Stimulated activated CD4-positive, alpha-beta T cell treated with anti-CD3 and anti-CD28 coated beads, Interleukin-12 subunit alpha, Interleukin-12 subunit beta, amount 100 ng/mL, for 24 hours (primary cell): ENCODE measurements at places on chromosomes 5 and 9.

- no peak for DNase-seq
Observed at GRCh38 chr5:54696931-54697330, 179.4 kb downstream of the SNX18 start.

GRCh38 chr9:99516657-99517049, 294.6 kb downstream of the SEC61B start:
- no peak for DNase-seq

GRCh38 chr9:86818636-86819035, 128.7 kb downstream of the GAS1 start:
- DNase-seq: no peak

GRCh38 chr5:78562001-78562400, 86.6 kb downstream of the LHFPL2 start:
- DNase-seq: no peak

- no peak for DNase-seq
Observed at GRCh38 chr9:125479846-125480615, 218.4 kb downstream of the GAPVD1 start.

GRCh38 chr9:76789840-76790239, 25.6 kb downstream of the PCA3 start:
- DNase-seq: no peak

DNA sequence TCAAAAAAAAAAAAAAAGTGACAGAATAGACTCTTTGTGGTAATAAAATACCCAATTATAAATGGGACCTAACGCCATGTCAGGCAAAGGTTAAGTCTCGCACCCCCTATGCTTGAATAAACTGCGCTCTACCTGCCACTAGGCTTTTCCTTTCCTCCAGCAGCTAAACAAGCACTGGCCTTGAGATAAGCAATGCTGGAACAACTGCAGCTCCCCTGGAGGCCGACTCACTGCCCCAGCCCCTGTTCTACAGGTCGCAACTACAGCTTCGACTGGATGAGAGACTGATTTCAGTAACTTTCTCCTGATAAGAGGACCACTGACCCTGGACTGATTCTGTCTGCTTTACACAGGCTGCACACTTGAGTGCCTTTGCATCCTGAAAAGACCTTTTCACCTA, 210.2 kb downstream of the HSPA4 start:
- DNase-seq: no peak

DNA sequence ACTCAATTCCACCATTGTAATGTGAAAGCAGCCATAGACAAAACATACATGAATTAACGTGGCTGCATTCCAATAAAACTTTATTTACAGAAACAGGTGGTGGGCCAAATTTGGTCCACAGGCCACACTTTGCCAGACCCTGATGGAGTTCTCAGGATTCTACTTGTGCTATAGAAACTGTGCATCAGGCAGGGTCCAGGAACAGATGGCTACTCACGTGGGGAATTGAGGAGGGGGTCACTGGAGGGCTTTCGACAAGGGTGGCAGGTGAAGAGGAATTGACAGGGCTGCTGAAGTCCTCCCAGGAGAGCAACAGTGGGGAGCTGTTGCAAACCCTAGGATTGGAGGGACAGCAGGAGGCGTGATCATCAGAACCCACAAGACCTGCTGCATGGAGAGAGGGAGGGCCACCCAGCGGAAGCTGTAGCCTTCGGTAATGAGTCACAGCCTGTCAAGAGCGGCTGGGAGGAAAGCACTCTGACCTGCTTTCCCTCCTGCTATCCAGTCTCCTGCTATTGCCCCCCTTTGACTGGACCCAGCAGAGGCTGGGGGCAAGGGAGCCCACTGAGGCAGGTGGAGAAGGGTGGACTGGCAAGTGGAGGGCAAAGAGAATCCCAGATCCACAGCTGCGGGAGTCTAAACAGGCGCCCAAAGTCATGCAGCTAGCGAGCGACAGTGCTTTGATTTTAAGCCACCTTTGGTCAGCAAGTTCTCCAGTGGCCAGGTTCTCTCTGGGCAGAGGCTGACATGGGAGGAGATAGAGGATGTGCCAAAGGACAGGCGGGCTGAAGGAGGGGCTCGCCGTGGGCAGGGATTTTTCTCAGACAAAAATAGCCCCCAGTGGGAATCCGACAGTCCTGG, 138.3 kb upstream of the SMIM23 start:
- no peak for DNase-seq

DNA sequence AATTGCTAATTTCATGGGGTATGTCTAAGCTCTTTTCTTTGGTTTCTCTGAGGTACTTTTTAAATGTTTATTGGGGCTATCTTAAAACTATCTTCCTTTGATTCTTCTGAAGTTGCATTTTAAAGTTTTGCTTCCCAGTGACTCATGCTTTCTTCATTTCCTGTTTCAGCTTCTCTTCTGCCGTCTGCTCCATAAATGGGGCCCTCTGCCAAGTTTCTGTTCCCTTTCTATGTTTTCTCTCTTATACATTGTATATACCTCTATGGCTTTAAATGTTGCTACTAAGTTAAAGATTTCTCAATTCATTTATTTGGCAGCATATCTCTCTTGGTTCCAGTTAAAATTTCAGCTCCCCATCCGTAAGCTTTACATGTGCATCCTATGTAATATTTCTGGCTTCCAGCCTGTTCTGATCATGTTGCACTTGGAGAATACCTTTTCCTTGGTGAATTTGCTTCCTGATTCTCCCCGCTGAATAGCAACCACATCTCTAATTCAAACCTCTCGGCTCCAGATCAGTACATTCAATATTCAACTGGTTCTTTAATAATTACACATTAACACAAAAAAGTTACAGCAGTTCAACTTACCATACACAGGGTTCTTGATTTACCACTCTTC, 125.3 kb downstream of the ST8SIA4 start:
- no peak for DNase-seq

DNA sequence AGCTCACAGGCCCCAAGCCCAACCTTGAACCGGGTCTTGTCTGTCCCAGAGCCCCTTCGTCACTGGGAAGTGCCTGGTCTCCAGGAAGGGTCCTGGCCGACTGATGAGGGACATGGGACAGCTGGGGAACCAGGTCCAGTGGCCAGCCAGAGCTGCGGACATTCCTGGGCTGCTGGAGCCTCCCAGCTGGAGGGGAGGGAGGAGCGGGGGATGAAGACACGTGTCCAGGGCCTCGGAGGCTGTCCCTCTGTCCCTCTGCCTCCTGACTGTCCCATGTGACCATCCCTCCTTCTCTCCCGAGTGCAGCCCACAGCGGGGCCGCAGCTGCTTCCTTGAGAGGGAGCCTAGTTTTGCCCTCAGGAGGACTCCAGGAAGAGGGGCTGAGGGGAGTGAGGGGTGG, 41.7 kb upstream of the UBAC1 start:
- DNase-seq: no peak

DNA sequence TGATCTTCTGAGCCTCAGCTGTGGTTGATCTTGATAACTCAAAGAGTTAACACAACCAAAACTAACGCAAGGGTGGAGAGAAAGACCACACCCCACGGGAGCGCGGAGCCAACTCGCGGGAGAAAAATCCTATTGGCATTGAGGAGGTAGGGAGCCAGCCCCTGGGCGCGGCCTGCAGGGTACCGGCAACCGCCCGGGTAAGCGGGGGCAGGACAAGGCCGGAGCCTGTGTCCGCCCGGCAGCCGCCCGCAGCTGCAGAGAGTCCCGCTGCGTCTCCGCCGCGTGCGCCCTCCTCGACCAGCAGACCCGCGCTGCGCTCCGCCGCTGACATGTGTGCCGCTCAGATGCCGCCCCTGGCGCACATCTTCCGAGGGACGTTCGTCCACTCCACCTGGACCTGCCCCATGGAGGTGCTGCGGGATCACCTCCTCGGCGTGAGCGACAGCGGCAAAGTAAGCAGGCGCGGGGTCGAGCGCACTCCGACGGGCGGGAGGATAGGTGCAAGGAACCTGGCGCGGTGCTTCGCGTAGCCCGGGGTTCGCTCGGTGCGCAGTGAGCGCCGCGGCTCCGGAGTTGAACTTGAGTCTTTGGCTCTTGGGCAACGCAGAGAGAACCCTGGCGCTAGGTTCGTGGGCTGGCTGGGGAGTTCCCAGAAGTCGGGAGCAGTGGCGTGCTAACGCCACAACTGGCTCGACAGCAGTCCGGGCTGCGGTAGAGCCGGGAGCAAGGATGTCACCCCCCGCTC, at the start of gene GDA:
TSS of gene GDA (plus strand) at position 210 of the 745 bp plus-strand sequence. CDS start at position 330, 120 bp downstream.
- DNase-seq: no peak

- no peak for DNase-seq
Observed at GRCh38 chr9:70677055-70677735, 262.7 kb upstream of the KLF9 start.

DNA sequence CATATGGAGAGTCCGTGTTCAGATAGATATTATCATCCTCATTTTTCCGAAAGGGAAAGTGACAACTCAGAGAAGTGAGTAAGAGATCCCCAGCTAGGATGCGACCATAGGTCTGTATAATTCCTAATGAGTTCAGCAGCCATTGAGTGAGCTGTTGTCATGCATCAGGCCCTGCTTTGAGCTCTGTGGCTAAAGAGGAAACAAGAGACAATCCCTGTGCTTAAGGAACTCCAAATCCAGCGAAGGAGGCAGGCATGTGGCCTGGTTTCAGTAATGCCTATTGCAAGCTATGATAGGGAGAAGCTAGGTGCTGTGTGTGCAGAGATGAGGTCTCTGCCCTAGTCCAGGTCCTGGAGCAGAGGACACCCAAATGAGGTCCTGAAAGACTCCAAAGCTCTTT, 192.8 kb downstream of the ACTL7B start:
- DNase-seq: no peak

- DNase-seq: no peak
Observed at GRCh38 chr5:135995976-135996375, 32.8 kb upstream of the TGFBI start.

DNA sequence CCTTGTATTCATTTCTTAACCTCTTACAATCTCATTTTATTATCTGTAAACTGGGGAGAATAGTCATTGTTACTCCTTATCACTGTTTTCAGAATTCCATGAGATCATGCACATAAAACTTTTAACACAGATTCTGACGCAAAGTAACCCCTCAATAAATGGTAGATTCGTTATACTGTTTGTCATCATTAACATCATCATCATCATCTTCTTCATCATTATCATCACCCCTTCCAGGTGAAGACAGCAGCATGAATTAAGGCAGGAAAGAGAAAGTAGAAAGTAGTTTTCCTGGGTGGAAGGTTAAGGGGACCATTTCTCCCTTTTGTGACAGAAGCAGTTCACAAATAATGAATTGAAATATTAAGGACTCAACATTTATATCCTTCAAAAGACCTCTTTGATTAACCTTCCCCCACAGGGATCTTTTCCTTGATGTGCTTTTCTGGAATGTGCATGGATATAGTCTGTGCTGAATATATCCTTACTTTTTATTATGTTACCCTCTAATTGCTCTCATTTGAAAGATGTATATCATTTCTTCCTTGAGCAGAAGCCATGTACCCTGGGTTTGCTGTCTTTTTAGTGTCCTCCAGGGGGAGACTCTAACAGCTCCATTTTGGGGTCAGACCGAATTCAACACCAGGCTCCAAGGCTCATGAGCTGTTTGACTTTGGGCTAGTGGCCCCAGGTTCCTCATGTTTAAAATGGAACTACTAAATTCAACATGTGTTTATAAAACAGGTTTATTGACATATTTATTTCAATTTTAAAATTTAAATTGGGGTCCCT, 1029.9 kb upstream of the WWC1 start:
- DNase-seq: no peak

- no peak for DNase-seq
Observed at GRCh38 chr5:95903838-95904237, 57.8 kb downstream of the ELL2 start.
